Activated CD4-positive, alpha-beta T cell treated with anti-CD3 and anti-CD28 coated beads, Interleukin-10, Interleukin-2, amounts not matched to agents 100 ng/mL and 50 ng/mL, durations not matched to agents 16 hours and 8 hours (primary cell): ENCODE measurements at places on chromosomes 2 and 18.
A peak's percentile ranks its signal among the peaks of the same experiment; 100 is the strongest.

GRCh38 chr18:44968336-44968735 is 287.6 kb downstream of the SETBP1 start:
- DNase-seq: no peak

DNA sequence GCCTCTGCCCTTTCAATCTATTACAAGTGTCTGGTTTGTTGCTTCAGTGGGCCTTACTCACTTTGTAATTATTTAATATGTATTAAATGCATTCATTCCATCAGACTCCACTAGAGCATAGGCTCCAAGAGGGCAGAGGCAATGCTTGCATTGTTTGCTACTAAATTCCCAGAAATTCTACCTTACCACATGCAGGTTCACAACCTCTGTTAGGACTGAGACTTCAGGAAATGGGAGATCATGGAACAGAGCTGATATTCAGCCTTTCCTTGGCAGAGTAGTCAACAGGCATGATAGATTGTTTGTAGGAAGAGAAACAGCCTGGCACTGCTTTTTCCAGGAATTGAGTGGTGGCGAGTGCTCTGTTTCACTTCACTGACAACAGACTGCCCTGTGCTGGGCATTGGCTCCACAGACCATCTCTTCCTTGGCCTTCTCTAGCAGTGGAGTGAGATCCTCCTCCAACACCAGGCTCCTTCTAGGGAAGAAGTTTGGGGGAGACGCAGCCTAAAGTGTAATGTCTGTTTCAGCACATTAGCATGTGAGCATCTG is 6.2 kb upstream of the MATN3 start:
- DNase-seq: no peak

GRCh38 chr2:101518578-101519492 is 43.9 kb upstream of the RFX8 start:
- no peak for DNase-seq

DNA sequence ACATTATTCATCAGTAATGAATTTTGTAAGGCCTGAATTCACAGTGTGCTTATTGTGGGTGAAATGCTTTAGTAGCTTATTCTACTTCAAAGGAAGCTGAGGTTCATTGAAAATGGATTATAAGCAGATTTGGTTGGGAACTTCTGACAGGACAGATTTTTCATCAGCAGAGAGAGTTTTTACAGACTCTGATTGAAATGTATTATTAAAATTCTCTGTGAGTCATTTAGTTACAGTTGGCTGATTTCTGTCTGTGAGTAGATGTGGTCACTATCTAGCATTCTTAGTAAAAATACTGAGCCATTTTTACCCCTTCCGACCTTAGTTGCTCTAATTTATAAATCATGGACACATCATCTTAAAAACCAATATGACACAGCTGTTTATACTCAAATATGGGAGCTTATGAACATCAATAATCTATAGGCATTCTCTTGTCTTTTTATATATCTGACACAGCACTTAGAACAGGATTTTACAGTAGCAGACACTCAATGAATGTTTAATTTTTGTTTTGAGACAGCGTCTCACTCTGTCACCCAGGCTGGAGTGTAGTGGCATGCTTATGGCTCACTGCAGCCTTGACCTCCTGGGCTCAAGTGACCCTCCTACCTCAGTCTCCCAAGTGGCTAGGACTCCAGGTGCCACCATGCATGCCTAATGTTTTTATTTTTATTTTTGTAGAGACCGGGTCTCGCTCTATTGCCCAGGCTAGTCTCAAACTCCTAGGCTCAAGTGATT is 239.6 kb downstream of the BABAM2 start:
- DNase-seq: peak; percentile 7

GRCh38 chr2:172087207-172087779 is 2.0 kb downstream of the DLX1 start:
- no peak for DNase-seq

GRCh38 chr2:180907731-180908130 is 72.7 kb upstream of the UBE2E3 start:
- no peak for DNase-seq

- DNase-seq: no peak
Observed at GRCh38 chr18:1676387-1676786, 771.7 kb downstream of the ADCYAP1 start.

- no peak for DNase-seq
Observed at GRCh38 chr2:157236404-157236803, 21.1 kb upstream of the GALNT5 start.
